ENCODE measurements at places on chromosomes 6 and 20.
A peak's percentile ranks its signal among the peaks of the same experiment; 100 is the strongest.

- DNase-seq = no peak
Measured at GRCh38 chr20:46243707-46244628, 64.3 kb downstream of the CDH22 start.

DNA sequence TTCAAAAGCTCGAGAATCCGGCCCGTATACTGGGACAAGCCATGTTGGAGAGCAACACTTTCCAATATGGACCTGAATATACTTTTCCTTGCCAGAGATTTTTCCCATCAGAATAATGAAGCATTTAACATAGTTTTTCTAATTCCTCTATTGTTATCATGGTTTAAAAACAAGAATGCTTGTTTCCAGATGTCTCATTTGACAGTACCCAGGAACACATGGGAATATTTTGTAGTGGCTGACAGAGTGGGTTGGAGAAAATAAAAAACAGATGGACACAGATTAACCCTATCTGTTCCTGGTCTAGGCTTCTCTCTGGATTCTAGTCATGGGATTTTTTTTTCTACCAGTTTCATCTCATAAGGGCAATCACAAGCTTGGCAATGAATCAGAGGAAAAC is 164.8 kb upstream of the CEP162 start:
- no peak for DNase-seq

DNA sequence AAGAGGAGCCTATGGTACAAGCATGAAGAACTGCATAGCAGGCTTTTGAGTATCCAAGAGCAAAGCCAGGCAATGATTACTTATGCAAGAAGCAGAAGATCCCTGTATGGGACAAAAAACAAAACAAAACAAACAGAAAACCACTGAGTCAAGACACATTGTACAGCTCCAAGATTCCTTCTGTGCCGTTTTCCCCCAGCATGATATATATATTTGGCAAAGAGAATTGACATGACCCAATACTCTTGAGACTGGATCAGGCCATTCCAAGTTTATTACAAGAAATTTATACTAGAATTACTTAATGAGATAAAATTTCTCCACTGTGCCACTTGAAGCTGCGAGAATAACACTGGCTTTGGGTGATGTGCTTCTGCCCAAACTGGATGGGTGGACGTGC is 65.5 kb downstream of the TRMT11 start:
- DNase-seq = no peak

DNA sequence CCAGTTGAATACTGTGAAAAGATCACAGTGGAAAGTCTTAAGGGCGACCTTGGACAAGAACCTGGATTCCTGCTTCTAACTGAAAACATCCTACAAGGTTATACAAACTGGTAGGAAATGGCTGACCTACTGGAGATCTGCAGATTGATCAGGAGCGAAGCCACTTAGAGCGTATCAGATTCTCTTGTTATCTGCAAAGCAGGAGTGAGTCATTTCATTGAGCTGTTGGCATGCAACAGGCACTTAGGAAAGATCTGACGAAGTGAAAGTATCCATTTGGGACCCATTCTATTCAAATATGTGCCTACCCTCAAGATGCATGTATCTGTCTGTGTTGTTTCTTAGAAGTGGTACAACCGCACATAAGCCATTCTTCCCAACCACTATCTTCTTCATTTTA is 131.2 kb upstream of the RIN2 start:
- no peak for DNase-seq

GRCh38 chr6:146620655-146621054 is 21.9 kb downstream of the ADGB start:
- no peak for DNase-seq

- DNase-seq = no peak
Measured at GRCh38 chr6:70413992-70414494, 735 bp downstream of the FAM135A start.

GRCh38 chr20:32902456-32903420 is 44.0 kb downstream of the EFCAB8 start:
- DNase-seq = no peak

GRCh38 chr20:9609887-9610502 is 95.6 kb downstream of the LAMP5 start:
- peak; percentile 30 for DNase-seq

DNA sequence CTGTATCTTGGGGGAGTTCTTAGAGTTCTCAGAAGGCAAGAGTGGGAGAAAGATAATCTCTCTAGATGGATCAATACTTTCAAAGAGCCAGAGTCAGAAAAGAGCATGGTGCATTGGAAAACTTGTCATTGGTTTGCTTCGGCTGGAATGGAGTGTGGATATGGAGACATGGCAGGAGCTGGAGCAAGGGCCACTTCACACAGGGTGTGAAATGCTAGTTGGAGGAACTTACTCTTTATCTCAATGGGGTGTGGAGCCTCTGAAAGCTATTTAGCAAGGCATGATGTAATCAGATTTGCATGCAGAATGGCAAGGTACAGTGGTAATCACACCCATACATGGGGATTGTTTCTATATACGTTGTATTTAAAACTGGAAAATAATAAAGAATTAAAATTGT is 31.5 kb upstream of the PAQR8 start:
- DNase-seq = no peak

DNA sequence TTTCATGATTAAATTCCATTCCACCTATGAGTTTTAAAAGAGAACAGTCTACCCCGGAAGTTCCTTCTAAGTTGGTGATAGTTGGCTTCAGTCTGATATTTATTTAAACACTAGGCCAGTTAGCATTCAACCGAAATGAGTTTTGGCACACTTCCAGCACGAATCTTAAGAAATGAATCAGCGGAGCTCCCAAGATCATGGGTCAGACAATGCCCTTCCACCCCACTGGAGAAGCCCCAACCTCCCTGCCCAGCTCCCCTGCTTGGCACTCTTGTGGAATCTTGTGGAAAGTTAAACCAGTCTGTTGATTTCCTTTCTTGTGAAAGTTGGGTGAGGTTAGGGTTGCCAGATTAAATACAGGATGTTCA is 64.3 kb downstream of the MKKS start:
- peak; percentile 87 for DNase-seq

DNA sequence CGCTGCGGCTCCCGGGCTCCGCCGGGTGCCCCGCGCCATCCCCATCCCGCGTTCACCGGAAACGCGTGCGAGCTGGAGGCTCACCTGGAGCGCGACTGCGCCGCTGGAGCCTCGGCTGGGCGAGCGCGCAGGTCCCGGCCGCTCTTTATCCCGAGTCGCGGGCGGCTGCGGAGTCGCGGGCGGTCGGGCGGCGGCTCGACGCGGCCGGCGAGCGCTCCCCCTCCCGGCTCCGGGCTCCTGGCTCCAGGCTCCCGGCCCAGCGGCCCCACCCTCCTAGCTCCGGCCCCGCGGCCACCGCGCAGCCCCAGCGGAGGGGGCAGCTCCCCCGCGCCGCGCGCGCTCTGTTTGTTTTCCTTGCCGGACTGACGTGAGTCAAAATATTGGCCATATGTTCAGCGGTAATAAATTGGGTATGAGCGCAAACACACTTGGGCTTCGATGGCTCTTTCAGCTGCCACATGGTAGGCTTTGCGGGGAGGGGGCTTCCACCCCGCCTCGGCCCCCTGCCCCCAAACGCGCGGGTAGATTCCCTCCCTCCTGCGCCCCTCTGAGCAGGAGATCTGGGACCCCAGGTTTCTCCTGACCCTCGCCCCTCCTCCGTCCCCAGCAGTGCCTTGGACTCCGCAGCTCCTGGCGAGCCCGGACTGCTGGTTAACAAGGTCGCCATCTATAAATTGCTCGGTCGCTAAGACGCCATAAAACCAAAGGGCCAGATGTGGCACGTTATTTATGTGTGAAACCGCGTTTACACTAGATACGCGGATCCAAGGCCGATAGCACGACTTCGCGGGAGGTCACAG is 8.8 kb upstream of the NKX2-2 start:
- DNase-seq = no peak

- no peak for DNase-seq
Measured at GRCh38 chr6:62272114-62272513, 13.9 kb downstream of the KHDRBS2 start.

DNA sequence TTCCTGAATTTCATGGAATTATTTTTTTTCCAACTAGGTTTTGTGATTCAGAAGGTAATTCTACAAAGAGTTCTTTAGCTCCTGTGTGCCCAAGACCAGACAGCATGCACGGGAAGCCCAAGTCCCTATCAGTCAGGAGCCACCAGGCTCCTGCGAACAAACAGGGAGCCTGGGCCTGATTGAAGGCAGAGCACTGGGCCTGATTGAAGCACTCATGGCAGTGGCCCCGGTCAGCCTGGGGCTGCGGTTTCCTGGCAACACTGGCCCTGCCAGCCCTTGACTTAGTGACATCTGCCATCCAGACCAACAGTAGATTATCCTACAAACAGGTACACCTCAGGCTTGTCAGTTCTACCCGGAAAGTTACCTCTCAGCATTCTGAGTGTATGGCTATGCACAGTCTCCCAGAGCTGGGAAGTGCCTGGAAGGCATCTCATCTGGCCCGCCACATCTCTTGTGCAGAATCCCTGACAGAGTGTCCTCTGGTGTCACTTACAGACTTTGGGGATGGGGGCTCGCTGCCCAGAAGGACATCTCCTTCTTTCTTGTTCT is 133.8 kb downstream of the VEGFA start:
- DNase-seq = no peak

- no peak for DNase-seq
Measured at GRCh38 chr6:53009056-53009455, 14.0 kb upstream of the GSTA4 start.

DNA sequence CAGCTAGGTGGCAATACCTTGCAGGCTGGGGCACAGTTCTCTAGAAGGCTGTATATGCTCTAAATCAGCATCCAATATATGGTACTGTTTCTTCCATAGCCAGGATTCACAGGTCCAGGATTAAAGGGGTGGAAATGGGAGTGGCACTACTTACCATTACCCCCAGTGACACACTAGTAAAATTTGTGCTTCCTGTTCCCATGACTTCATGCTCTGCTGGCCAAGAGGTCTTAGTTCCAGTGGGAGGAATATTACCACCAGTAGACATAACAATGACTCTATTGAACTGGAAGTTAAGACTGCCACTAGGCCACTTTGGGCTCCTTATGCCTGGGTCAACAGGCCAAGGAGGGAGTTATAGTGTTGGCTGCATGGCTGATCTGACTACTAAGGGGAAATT is 174.3 kb upstream of the TNFAIP3 start:
- peak; percentile 74 for DNase-seq

- no peak for DNase-seq
Measured at GRCh38 chr20:10676518-10676917, 2.7 kb upstream of the JAG1 start.

- no peak for DNase-seq
Measured at GRCh38 chr6:83258517-83258916, 65.4 kb downstream of the RWDD2A start.

DNA sequence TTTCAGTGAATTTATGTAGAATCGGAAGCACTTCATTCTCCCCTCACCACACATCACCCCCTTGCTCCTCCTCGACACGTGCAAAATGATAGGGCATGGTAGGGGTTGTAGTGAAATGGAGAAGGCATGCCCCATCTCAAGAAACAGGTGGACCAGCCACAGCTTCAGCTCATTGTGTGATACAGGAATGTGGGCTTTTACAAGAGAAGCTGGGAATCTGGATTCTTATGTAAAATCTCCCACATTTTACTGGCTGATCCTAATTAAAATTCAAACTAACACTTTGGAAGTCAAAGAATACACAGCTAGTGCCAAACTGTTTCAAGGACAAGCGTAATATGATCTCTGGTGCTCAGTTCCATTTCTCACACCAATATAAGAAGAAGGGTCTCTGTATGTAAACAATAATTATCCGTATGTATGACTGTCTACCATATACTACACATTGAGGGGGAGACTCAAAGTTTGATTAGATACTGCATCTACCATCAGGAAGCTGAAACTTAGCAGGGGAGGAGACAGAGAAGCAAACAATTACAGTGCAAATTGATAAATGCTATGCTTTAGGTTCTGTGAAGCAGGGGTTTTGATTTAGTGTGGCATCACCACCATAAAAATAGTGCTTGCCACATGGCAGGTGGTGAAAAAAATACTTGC is 24.3 kb upstream of the KIAA0408 start:
- no peak for DNase-seq

- DNase-seq = peak; percentile 52
Measured at GRCh38 chr6:22042706-22043105, 254.1 kb downstream of the PRL start.

DNA sequence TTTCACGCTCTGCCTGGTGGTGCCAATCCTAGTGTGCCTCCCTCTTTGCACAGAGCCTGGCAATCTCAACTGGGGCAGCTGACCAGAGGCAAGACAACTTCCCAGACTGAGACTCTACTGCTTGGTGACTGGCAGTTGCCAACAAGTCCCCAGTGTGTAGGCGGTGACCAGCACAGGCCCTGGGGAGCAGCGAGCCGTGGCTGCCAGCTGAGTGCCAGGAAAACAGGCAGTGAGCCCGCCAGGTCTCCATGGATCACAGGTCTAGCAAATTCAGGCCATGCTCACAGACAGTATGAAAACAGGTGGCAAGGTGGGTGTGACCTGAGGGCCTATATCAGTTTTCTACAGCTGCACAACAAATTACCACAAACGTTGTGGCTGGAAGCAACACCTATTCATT is 289.9 kb downstream of the KIF16B start:
- DNase-seq = no peak

GRCh38 chr6:133340557-133340956 is 99.4 kb downstream of the EYA4 start:
- no peak for DNase-seq

DNA sequence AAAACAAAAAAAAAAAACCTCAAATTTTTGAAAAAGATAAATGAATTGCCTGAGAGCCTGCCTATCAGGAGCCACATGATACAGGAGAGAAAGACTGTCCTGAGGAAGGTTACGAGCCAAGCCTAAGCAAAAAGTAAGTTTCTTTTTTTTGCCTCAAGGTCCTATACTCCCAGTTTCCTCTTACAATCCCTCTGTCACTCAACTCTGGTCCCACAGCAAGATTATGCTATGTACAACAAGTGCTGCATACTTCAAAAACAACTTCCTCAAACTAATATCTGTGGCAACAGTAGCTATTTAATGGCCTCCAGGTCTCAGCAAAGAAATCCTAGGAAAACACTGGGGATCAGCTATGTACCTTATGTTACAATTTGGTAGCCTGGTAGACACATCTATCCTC is 46.8 kb downstream of the PLN start:
- no peak for DNase-seq

GRCh38 chr20:32474967-32475811 is 109.9 kb downstream of the NOL4L start:
- DNase-seq = no peak

DNA sequence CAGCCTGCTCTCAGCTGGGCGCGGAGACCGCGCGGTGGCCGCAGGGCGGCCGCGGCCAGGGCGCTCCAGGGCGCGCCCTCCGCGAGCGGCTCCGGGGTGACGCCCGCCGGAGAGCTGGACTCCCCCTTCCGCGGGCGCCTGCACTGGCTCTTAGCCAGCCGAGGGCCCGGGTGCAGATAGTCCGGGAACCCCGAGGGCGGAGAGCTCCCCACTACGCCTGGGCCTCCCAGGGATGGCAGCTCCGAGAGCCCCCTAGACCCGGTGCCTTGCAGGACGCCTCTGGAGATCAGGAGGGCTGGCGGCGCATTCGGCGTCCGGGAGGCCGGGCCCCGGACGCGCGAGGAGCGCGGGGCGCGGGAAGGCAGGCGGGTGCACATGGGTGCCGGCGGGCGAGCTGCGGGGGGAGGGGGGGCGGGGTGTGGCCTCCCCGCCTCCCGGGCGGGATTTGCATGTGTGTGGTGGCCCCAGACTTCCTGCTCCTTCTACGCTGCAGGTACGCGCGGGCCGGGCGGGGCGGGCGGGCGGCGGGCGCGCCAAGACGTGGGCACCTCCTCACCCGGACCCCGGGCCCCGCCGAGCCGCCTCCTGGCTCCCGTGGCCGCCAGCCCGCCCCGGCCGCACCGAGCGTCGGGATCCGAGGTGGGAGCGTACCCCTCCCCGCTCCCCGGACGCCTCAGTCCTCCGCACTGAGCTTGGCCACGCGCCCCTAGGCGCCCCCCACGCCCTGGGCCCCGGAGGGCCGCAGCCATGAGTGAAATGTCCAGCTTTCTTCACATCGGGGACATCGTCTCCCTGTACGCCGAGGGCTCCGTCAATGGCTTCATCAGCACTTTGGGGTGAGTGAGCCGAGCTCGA is at the start of gene ITPR3:
Gene ITPR3, plus strand, starts transcription at position 467 of the 855 bp plus-strand sequence. Its CDS starts 281 bp downstream, at position 748.
- DNase-seq = no peak

All from epithelial cell of proximal tubule (primary cell).